CD8-positive, alpha-beta memory T cell (primary cell): ENCODE measurements at places on chromosomes 3 and 15. TPM values are rescaled to one million over a fixed set of nuclear protein-coding genes. Genes with fewer than 3 reads are reported as not detected.

Gene ALG1L2
- not detected for total RNA-seq

Gene ZNF660
- total RNA-seq: 0.53 TPM

Gene ANKRD34C
- total RNA-seq: not detected

Gene DUOXA2
- not detected for total RNA-seq

Gene SLC9C1
- total RNA-seq: not detected

Gene LOXL1
- 1.5 TPM for total RNA-seq

Gene GOLGA8Q
- total RNA-seq: 1.0 TPM

Gene IGSF10
- total RNA-seq: not detected

Gene CERS3
- 0.24 TPM for total RNA-seq

Gene EHHADH
- 2.2 TPM for total RNA-seq

Gene CLDN18
- not detected for total RNA-seq

Gene CHRD
- 0.04 TPM for total RNA-seq

Gene ATP13A4
- 2.6 TPM for total RNA-seq

Gene PRR20G
- total RNA-seq: not detected

Gene GASK1A
- total RNA-seq: not detected

Gene TLR9
- total RNA-seq: 0.16 TPM

Gene C3orf33
- 2.2 TPM for total RNA-seq

Gene FAM3D
- not detected for total RNA-seq
